ENCODE measurements at places on chromosomes 13 and 19. TPM values are rescaled to one million over a fixed set of nuclear protein-coding genes. Genes with fewer than 3 reads are reported as not detected.

DNA sequence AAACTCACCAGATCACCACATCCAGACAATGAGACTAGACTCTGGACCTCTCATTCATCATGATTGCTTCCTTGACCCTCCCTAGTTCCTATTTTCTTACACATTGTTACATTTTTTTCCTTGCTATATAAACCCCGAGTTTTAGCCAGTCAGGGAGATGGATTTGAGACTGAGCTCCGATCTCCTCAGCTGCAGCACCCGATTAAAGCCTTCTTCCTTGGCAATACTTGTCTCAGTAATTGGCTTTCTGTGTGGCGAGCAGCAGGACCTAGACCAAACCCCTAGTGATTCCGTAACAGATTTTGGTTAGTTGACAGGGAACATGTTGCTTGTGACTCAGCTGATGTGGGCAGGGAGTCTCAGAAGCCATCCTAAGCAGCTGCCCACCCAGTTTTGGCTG lies 44.0 kb downstream of the SUCLA2 start:
- no peak for DNase-seq

GRCh38 chr19:43638214-43638994 lies 1.2 kb downstream of the CADM4 start:
- DNase-seq: no peak

- no peak for DNase-seq
These were observed 21.9 kb downstream of the IGFL1 start for GRCh38 chr19:46251416-46251815.

TNNT1 gene
- 14.5 TPM for total RNA-seq

ZNF606 gene
- 73.9 TPM for total RNA-seq

OR7C1 gene
- 6.1 TPM for total RNA-seq

All from testis (tissue), 5 donors.